Effector memory CD4-positive, alpha-beta T cell (primary cell): ENCODE measurements at places on chromosomes 16 and 17.
A peak's percentile ranks its signal among the peaks of the same experiment; 100 is the strongest.

GRCh38 chr16:57525761-57526160 is 10.6 kb downstream of the CCDC102A start:
- no peak for DNase-seq

GRCh38 chr16:71172481-71173207 is 57.9 kb downstream of the HYDIN start:
- no peak for DNase-seq

DNA sequence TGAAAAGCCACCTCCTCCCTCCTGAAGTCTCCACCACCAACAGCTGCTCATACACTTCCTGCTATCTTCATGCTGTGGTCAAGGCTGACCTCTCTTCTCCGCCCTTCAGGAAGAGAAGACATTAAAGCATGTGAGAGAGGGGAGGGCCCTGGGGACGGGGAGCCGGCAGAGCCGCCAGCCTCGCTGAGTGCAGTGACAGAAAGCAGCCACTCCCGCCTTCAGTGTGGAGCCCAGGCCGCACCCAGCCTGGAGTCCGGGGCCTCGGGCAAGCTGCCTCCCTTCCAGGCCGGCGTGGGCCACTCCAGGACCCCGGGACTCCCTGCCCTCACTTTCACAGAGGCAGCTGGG is 94.7 kb upstream of the TNRC6C start:
- no peak for DNase-seq

DNA sequence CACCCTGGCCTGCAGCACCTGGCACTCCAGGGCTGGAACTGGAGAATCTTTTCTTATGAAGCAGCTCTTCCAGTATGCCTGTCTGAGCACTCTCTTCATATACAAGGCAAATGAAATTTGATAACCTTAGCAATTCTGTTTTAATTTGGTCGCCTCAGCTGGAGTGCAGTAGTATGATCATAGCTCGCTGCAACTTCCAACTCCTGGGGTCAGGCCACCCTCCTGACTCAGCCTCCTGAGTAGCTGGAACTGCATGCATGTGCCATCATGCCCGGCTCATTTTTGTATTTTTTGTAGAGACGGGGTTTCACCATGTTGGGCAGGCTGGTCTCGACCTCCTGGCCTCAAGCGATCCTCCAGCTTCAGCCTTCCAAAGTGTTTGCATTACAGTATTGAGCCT is 140.8 kb upstream of the CHMP6 start:
- DNase-seq = no peak

DNA sequence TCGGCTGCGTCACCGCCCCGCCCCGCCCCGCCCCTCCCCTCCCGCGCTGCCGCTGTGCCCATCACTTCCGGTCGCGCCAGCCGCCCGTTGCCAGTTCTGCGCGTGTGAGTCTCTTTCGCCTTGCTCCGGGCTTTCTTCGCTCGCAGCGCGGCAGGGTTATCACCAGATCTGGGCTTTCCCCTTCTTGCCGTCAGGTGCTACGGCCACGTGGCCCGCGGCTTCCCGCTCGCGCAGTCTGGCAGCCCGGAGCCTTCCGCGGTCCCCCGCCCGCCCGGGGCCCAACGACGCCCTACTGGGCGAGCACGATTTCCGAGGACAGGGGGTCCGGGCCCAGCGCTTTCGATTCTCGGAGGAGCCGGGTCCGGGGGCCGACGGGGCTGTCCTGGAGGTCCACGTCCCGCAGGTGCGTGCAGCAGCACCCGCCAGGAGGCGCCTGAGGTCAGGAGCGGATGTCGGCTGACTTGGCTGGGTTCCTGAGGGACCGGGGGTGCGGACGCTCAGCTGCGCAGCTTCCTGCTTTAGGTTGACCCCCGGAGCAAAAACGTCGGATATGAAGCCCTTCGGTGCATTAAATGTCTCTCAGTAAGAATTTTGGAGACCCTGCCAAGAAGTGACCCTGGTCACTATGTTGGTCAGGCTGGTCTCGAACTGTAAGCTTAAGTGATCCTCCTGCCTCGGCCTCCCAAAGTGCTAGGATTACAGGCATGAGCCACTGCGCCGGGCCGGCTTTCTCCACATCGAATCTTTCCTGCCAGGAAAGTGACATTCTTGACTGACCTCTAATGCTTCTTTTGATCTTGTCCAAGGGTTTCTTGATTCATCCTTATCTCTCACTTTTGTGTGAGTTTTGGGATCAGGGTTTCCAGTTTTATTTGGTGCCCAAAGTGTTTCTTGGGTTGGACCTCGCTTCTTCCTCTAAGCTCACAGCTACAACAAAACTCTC is at the start of gene METTL23:
Gene METTL23 (plus strand): TSS at position 64 of the 943 bp plus-strand sequence. CDS start 2,872 bp downstream, outside the sequence.
- peak; percentile 93 for DNase-seq

DNA sequence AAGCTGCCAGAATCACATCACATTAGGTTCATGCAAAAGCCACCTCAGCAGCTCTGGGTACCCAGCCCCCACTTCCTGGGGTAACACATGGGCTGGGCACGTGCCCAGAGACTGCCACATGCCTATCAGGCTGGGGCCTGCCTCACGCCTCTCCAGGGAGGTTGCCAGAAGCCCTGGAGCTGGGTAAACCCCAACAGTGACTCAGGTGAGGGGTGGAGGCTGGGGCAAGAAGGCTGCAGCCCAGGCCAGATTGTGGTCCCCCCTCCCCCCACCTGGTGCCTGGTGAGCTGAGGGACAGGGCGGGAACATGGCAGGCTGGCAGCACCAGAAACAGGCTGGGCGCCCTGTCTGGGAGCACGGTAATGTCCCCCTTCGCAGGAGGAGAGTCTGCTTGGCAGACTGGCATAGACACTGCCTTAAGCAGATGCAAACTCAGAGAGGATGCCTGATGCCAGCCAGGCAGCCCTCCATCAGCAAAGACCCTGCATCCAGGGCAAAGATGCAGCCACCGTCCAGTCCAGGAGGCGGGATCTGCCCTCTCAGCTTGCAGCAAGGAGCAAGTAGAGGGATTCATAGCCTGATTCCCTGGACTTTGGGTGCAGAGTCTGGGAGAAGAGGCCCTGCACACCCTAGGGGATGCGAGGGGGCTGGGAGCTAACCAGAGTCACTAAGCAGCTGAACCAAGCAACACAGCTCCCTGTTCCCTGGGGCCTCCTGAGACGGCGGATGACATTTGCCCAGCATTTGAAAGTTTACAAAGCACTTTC is 28.8 kb downstream of the NGFR start:
- DNase-seq = peak; percentile 25

GRCh38 chr17:79814974-79815835 is 18.3 kb upstream of the CBX8 start:
- DNase-seq = no peak

- DNase-seq = no peak
These were observed 102.9 kb downstream of the HIC1 start for GRCh38 chr17:2157675-2158395.

GRCh38 chr16:9258423-9259051 is 167.1 kb downstream of the HAPSTR1 start:
- DNase-seq = no peak

DNA sequence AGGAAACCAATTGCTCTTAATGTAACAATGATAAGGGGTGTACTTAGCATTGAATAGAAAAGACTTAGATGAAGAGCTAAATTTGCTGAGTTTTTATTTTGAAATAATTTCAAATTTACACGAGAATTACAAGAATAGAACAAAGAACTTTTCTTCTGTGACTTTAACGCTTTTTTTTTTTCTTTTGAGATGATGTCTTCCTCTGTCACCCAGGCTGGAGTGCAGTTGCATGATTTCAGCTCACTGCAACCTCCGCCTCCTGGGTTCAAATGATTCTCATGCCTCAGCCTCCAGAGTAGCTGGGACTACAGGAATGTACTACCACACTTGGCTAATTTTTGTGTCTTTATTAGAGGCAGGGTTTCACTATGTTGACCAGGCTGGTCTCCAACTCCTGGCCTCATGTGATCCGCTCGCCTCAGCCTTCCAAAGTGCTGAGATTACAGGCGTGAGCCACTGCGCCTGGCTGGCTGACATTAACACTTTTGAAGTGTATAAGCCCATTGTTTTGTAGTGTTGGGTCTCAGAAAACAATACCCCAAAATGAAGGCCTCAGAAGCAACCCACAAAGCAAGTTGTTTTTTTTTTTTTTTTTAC is 2.1 kb downstream of the TEN1 start:
- DNase-seq = no peak

- peak; percentile 9 for DNase-seq
These were observed 2.4 kb upstream of the CACNA1H start for GRCh38 chr16:1150511-1150982.

- no peak for DNase-seq
These were observed 118.4 kb upstream of the HSBP1 start for GRCh38 chr16:83689385-83689831.

GRCh38 chr16:17056666-17057065 is 414.1 kb downstream of the XYLT1 start:
- DNase-seq = no peak

- peak; percentile 79 for DNase-seq
These were observed at the start of the genes EME1 and MRPL27 for GRCh38 chr17:50372758-50373556. Gene EME1 (plus strand): TSS chr17:50373229. CDS start chr17:50375209, 1,980 bp downstream. Gene MRPL27 (minus strand): TSS chr17:50373184. CDS start chr17:50373170, 14 bp downstream.

GRCh38 chr17:8095361-8095760 is 7.8 kb upstream of the ALOX12B start:
- no peak for DNase-seq

DNA sequence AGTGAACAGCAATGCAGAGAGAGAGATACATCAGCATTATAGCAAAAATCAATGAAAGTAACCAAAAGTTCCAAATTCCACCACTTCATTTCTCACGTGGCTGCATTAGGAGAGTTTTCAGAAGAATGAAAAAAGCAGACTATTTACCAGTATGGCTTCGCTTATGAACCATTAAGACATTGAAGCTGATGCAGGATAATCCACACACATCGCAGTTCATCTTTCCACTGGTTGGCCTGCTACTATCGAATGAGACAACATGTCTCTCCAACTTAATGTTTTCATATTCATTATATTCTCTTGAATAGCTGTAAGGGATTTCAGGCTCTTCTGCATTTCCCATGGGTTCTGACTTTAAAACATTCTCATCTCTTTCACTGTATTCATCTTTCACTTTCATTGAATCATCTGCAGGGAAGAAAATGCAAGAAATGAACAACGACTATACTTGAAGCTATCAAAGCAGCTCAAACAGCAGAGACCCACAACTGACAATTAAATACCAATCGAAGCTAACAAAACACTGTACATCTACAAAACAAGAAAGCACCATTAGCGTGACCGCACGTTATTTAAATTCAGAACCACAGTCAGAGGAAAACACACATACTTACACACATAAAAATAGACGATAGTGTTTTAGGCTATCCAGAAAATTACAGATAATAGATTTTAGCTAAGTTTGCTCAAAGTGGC is 54.9 kb downstream of the GRB7 start:
- no peak for DNase-seq

- no peak for DNase-seq
These were observed 188.0 kb upstream of the GSE1 start for GRCh38 chr16:85425074-85425662.

DNA sequence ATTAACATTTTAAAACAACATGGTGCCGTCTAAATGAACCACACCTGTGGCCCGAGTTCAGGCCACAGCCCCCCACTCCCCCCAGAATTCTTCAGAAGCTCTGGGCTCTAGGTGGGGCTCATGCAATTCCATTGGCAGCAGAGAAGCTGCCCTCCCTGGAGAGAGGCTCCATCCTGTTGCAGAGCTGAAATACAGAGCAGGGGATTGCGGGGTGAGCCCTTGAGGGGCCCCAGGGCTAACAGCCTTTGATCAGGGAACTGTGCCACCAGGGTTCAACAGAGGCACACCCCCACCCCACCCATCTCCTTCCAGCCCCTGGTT is 69.3 kb downstream of the ABR start:
- no peak for DNase-seq

DNA sequence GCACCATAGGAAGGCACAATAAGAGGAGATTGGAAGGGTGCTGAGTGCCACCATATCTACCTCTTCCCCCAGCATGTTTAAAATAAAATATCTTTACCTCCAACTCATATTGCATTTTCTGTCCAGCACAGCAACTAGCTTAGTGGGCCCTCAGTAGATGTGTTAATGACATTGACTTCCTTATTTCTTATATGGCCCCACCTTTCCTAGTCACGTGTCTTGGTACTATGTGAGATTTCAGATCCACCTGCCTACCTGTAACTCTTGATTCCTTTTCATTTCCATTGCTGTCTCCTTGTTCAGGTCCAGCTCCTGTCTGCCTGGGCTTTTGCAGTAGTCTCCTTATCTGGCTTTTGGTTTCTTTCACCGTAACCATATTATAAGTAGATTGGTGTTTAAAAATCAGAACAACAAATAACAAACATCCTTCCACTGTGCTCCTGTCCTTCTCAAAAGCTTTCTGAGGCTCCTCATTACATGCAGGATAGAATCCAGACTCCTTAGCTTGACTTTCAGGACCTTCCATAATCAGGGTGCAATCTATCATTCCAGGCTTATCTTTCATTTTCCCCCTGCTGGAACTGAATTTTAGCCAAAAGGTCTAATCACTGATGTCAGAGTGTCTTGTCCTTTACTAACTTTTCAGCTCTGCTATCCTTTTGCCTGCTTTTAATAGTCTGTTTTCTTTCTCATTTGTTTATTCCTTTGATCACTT is 71.3 kb downstream of the FTO start:
- no peak for DNase-seq

DNA sequence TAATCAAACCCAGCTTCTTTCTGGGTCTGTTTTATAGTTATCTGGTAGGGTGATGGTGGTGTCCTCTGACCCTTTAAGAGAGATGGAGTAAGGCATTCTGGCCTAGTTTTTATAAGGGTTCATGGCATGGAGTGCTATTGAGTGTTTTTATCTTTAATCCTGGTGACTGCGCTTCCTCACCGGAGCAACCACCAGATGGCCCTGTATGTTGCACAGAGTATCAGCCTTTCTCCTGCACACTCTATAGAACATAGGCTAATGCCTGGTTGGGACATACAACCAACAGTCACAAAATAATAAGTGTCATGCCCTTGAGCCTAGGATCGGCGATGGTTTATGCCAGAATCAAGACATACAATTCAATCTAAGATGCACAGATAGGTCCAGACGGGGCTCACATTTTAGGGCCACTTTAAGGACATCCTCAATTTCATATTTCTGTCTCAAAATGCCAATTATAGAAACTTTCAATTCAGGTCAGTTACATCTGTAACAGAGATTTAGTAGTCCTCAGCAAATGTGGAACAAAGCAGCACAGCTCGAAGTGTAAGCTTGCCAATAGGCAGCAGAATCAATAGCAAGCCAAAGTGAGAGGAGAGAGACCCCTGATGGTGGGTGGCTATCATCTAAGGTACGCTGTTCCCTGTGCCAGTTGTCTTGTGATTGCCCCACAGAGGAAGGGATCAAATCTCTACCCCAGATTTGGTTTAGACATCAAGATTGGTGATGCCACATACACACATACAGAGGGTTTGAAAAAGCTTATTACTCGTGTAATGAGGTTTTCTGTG is 37.2 kb upstream of the HOXB9 start:
- no peak for DNase-seq

GRCh38 chr16:69286941-69287713 is 24.0 kb upstream of the VPS4A start:
- no peak for DNase-seq

GRCh38 chr16:23384878-23385277 is 68.1 kb downstream of the COG7 start:
- DNase-seq = no peak

GRCh38 chr17:49916854-49917515 is 52.0 kb upstream of the DLX4 start:
- no peak for DNase-seq

DNA sequence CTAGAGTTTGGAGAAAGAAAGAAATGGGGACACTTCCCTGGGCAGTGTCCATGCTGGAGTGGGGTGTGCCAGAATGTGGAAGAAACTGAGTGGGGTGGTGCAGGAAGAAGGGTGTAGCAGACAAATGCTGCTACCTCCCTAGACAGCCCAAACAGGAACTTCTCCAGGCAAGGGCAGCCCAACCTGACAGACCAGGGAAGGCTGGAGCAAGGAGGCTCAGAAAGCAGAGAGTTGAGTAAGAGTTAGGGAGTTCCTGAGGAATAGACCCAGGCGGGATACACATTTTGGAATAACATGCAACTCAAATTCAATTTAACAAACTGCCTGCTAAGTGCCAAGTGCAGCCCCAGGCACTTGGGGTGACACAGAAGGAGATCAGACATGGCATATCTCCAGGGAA is 1.0 kb upstream of the MYO18A start:
- DNase-seq = no peak
